Upper lobe of right lung (tissue), 1 donor: ENCODE measurements at places on chromosomes 7 and 10.

DNA sequence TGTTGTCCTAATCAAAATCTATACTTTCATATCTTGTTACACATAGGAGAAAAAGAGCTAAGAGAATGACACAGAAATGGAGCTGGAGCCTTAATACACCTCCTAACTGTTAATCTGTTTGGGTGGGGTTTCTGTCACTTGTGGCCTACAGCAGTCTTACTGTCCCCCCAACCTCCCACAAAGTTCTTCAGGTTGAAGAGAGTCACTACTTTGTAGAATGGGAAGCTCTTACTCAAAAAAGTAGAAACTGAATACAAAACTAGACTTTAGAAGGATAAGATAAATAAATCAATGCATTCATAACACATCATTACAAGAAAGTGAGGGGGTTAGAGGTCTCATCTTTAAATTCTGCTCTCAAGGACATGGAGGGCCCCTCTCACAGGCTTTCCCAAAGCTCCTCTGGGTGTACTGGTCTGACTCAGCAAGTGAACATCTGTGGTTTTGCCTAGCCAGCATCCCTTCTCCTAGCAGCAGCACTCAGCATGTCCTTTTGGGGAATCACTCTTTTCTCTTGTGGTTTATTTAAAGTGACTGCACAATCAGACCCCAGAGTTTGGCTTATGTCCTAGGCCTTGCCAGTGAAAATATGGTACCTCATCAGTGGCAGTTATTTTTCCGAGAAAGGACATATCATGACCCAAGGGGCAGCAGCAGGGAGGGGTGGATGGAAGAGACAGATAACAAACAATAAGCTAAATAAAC, 2.0 kb upstream of the BLVRA start:
- no peak overlapping the region for H3K27ac ChIP-seq
- peaks cover 9% of the 10 kb centered on the region for H3K4me1 ChIP-seq
- no peaks in the 10 kb centered on the region for H3K36me3 ChIP-seq
- no peaks in the 10 kb centered on the region for H3K27me3 ChIP-seq
- no peak overlapping the region for H3K4me3 ChIP-seq

DNA sequence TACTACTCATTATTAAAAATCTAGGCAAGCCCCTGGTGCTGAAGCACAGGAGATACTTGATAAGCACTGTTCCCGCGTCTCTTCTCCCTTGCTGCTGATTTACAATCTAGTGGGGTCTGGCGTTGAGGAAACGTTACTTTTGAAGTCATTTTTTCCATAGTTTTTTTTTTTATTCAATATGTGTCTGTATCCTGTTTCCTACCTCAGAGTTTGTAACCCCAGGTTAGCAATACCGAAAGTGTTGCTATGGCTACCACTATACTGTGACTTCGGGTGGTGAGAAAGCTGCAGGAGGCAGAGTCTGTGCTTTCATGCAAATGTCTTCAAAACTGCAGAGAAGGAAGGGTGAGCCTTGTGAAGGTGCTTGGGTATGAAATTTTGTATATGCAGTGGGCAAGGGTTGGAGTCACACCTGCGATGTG, 458.8 kb upstream of the GHITM start:
- H3K4me3 ChIP-seq, result no peak overlapping the region
- H3K4me1 ChIP-seq, result no peaks in the 10 kb centered on the region
- H3K36me3 ChIP-seq, result no peaks in the 10 kb centered on the region
- no peak for DNase-seq
- no peak overlapping the region for H3K27ac ChIP-seq

DNA sequence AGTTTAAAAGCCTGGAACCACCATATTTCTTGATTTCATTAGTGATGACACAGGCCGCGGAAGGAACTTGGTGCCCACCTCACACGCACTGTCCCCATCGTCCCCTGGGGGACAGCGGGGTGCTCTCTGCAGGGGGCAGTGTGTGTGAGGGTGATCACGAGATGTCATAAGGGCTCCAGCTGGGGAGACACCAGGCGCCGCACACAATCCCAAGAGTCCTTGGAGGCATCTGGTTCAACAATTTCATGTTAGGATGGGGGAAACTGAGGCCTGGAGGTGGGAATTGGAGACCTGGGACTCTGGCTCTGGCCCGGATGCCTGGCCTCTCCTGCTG, 66.4 kb downstream of the ELFN1 start:
- no peak overlapping the region for H3K27ac ChIP-seq
- H3K4me1 ChIP-seq, result no peaks in the 10 kb centered on the region
- no peak overlapping the region for H3K4me3 ChIP-seq
- DNase-seq, result no peak
- H3K27me3 ChIP-seq, result peaks cover 4% of the 10 kb centered on the region

GRCh38 chr10:8213735-8214134, 159.2 kb downstream of the GATA3 start:
- H3K4me1 ChIP-seq, result no peaks in the 10 kb centered on the region
- no peak overlapping the region for H3K27ac ChIP-seq
- no peaks in the 10 kb centered on the region for H3K36me3 ChIP-seq
- no peak for DNase-seq

GRCh38 chr7:4024806-4025205, 657.3 kb upstream of the FOXK1 start:
- no peak overlapping the region for H3K27ac ChIP-seq
- no peaks in the 10 kb centered on the region for H3K4me1 ChIP-seq
- no peak overlapping the region for H3K4me3 ChIP-seq
- H3K27me3 ChIP-seq, result no peaks in the 10 kb centered on the region

- no peaks in the 10 kb centered on the region for H3K4me1 ChIP-seq
- H3K4me3 ChIP-seq, result no peak overlapping the region
- no peaks in the 10 kb centered on the region for H3K36me3 ChIP-seq
- DNase-seq, result no peak
- H3K27ac ChIP-seq, result no peak overlapping the region
- H3K27me3 ChIP-seq, result no peaks in the 10 kb centered on the region
Observed at GRCh38 chr10:60107308-60107976, 201.1 kb upstream of the CCDC6 start.

DNA sequence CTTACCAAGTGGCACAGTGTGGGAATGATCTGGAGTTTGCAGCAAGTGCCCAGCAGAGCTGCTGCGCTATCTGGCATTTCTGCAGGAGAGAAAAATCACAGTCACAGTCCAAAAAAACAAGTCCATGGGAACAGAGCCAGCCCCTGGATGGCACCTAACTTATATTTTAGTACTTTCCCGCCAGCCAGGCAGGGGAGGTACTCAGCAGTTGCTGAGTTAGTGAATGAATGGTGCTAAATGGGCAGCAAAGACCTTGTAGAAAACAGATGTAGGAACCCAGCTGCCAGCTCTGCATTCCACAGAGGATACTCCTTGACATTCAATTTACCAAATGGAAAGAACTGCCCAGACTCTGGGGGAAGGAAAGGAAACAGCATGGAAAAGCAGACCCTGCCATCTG, 54.5 kb downstream of the GSDME start:
- no peaks in the 10 kb centered on the region for H3K36me3 ChIP-seq
- no peak overlapping the region for H3K4me3 ChIP-seq
- no peak for DNase-seq
- H3K27me3 ChIP-seq, result no peaks in the 10 kb centered on the region
- no peaks in the 10 kb centered on the region for H3K4me1 ChIP-seq
- H3K27ac ChIP-seq, result no peak overlapping the region

DNA sequence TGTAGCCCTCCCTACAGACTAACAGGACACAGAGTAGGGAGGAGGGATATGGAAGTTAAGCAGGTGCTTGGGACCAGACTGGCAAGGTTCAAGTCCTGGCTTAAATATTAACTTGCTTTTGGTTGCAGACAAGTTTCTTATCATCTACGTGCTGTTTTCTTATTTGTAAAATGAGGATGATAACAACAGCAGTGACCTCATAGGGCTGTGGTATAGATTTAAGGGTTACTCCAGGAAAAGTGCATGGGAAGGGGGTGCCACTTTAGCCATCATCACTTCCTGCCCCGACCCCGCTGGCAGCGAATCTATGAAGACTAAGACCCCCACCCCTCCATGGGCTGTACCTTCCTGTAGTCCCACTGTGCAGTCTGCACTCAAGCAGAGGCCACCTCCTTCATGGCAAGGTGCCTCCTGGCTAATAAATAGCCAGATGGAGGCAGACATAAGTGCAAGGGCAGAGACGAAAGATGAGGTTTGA, 250.2 kb downstream of the COBL start:
- peaks cover 20% of the 10 kb centered on the region for H3K4me1 ChIP-seq
- H3K27ac ChIP-seq, result no peak overlapping the region
- H3K4me3 ChIP-seq, result no peak overlapping the region
- H3K27me3 ChIP-seq, result no peaks in the 10 kb centered on the region
- no peaks in the 10 kb centered on the region for H3K36me3 ChIP-seq

- no peak for DNase-seq
- no peaks in the 10 kb centered on the region for H3K27me3 ChIP-seq
- no peaks in the 10 kb centered on the region for H3K36me3 ChIP-seq
- H3K4me3 ChIP-seq, result no peak overlapping the region
- H3K27ac ChIP-seq, result no peak overlapping the region
- H3K4me1 ChIP-seq, result no peaks in the 10 kb centered on the region
Observed at GRCh38 chr10:76043261-76043660, 611.8 kb downstream of the LRMDA start.

DNA sequence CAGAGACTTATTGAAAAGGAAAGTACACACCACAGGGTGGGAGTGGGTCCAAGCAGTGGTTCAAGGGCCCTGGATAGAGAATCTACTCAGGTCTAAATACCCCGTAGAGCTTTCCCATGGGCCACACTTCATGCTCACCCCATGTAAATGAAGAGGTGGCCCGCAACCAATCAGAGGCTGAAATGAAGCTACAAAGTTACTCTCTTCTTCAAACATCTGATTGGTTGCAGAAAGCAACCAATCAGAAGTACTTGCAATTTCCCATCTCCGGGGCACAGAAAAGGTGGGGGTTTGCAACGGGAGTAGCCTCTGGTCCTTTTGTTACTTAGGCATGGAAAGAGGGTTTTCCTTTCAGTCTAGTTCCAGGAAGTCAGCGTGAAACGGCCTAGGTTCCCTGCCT, 15.2 kb upstream of the GALNTL5 start:
- H3K27me3 ChIP-seq, result no peaks in the 10 kb centered on the region
- H3K4me3 ChIP-seq, result no peak overlapping the region
- no peak for DNase-seq

- H3K4me1 ChIP-seq, result no peaks in the 10 kb centered on the region
- no peaks in the 10 kb centered on the region for H3K27me3 ChIP-seq
- H3K36me3 ChIP-seq, result no peaks in the 10 kb centered on the region
- H3K27ac ChIP-seq, result no peak overlapping the region
- no peak overlapping the region for H3K4me3 ChIP-seq
Observed at GRCh38 chr7:32117837-32118236, 47.6 kb upstream of the PDE1C start.

DNA sequence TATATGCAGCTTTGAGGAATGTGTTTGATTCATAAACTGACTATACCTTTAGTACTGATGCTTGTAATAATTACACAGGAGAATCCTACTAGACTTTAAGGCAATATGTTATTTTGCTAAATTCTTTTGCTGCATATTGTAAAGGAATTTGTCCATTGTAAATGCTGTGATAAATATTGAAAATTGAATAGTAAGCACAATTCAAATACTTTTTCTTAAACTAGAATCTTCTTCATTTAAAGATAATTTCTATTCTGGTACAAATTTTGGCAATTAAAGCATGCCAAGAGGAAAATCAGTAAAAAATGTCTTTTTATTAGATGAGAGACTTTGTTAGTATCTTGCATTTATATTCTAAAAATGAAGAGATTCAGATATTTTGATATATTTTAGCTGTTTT, 45.4 kb downstream of the SMNDC1 start:
- H3K27me3 ChIP-seq, result no peaks in the 10 kb centered on the region
- no peaks in the 10 kb centered on the region for H3K36me3 ChIP-seq
- no peak overlapping the region for H3K4me3 ChIP-seq
- no peak for DNase-seq
